Stomach (tissue), 19 donors: ENCODE measurements at places on chromosomes 2 and 18. TPM values are rescaled to one million over a fixed set of nuclear protein-coding genes. Genes with fewer than 3 reads are reported as not detected.

FBXO36 gene
- total RNA-seq = not detected

ONECUT2 gene
- 0.37 TPM for total RNA-seq

STARD6 gene
- total RNA-seq = not detected

DNA sequence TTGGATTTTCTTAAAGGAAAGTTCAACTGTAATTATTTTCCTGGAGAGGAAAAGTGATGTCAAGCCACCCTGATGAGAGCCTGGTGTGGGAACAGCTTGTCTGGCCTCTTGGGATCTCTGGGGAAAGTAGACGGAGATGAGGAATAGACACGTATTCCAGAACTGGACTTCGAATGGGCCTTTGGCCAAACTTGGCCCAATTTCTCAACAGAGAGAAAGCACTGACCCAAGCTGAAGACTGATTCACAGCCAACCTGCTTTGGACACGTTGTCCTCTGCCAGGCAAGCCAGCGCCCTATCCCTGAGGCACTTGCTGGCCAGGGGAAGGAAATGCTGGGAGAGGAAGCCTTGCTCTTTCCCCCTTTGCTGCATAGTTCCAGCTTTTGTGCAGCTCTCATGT, 70.8 kb upstream of the CTAGE1 start:
- DNase-seq = no peak

DNA sequence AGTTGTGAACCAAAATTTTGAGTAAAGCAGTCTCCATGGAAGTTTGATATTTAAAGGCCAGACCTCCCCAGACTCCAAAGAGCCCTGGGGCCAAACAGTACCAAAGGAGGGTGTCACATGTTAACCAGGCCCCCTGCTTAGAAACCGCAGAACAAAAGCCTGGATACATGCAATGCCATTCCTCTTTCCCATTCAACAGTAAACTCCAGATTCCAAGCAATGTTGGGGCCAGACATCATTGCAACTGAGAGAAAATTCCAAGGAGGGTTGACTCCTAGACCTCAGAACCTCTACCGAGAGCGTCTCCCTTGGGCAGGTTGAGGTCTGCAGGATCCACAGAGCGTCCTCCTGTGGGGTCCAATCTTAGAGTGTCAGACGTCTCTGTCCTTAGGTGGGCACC, 404.4 kb upstream of the SYT4 start:
- DNase-seq = no peak

GRCh38 chr2:239232195-239232578, 168.6 kb downstream of the HDAC4 start:
- DNase-seq = no peak

DNA sequence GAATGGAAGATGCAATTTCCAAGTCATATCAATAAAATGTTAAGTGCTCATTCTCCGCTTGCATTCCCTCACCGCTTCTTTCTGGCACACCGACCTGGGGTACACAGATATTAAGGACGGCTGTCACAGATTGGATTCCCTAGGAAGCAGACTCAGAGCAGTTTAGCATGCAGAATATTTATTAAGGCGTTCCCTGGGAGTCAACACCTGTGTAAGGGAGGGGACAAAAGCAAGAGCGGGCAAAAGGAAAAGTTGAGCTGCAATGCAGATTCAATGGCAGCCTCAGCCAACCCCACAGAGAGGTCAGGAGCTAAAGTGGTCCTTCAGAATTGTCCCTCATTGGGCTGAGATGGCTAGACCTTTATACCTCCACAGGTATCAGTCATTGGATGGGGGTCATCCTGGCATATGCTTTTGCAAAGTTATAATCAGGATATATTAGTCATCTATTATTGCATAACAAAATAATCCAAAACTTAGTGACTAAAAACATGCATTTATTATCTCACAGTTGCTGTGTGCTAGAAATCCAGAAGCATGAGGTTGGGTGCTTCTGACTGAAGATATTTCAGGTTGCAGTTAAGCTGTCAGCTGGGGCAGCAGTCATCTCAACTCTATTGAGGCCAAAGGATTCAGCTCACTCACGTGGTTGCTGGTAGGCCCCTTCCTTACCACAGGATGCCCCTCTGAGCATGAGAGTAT, 27.0 kb upstream of the INO80D start:
- DNase-seq = no peak

DNA sequence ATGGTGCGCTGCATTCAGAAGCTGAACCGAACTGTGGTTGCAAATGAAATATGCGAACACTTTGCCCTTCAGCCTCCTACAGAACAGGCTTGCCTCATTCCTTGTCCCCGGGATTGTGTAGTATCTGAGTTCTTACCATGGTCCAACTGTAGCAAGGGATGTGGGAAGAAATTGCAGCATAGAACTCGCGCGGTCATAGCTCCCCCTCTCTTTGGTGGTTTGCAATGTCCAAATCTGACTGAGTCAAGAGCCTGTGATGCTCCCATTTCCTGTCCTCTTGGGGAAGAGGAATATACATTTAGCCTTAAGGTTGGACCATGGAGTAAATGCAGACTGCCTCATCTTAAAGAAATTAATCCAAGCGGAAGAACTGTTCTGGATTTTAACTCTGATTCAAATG, 291.4 kb downstream of the THSD7B start:
- no peak for DNase-seq
